ENCODE measurements at places on chromosomes 5 and 9. TPM values are rescaled to one million over a fixed set of nuclear protein-coding genes. Genes with fewer than 3 reads are reported as not detected.

Gene TMEM252
- total RNA-seq = not detected

Gene PRLR
- total RNA-seq = 0.89 TPM

Gene TERT
- total RNA-seq = not detected

Gene TTC1
- 63.5 TPM for total RNA-seq

Gene CLIC3
- total RNA-seq = 3.3 TPM

Gene SEMA6A
- 0.05 TPM for total RNA-seq

Gene IL3
- not detected for total RNA-seq

Gene PDGFRB
- 69.6 TPM for total RNA-seq
